ENCODE measurements at places on chromosomes 1 and 21. TPM values are rescaled to one million over a fixed set of nuclear protein-coding genes. Genes with fewer than 3 reads are reported as not detected.

Gene KIF14
- 7.4 TPM for total RNA-seq

Gene S100A8
- total RNA-seq, result not detected

Gene PLEKHA6
- 1.5 TPM for total RNA-seq

Gene LCE1A
- total RNA-seq, result not detected

Gene CD1B
- not detected for total RNA-seq

Gene MCOLN2
- 4.6 TPM for total RNA-seq

Gene CATSPER4
- not detected for total RNA-seq

Gene TSPEAR
- total RNA-seq, result not detected

Gene PLA2G2C
- total RNA-seq, result not detected

Gene LRRC52
- not detected for total RNA-seq

Gene ITLN2
- not detected for total RNA-seq

Gene PATJ
- 13.2 TPM for total RNA-seq

Gene LEPR
- 18.0 TPM for total RNA-seq

Gene AGPAT3
- 38.0 TPM for total RNA-seq

Gene NHLH1
- under 0.01 TPM for total RNA-seq

Gene ENTREP3
- total RNA-seq, result 4.8 TPM

Gene PRELP
- total RNA-seq, result 2.7 TPM

Gene KRTAP10-9
- total RNA-seq, result not detected

Gene APCS
- not detected for total RNA-seq

Gene CCDC27
- not detected for total RNA-seq

Gene ANGPTL1
- total RNA-seq, result 16.4 TPM

Gene PRR9
- total RNA-seq, result not detected

Gene METTL13
- total RNA-seq, result 29.9 TPM

Gene CELA3B
- total RNA-seq, result not detected

Gene TNFRSF4
- 0.13 TPM for total RNA-seq

Gene WNT3A
- total RNA-seq, result not detected

Gene TRIM58
- 0.53 TPM for total RNA-seq

Gene HCRTR1
- total RNA-seq, result 0.26 TPM

Gene PODN
- 7.6 TPM for total RNA-seq

Gene SPOCD1
- 43.3 TPM for total RNA-seq

Gene OLIG1
- not detected for total RNA-seq

Gene SMPDL3B
- not detected for total RNA-seq

Gene LAMB3
- total RNA-seq, result 49.8 TPM

Gene USP16
- total RNA-seq, result 38.7 TPM

Gene GPR61
- 0.37 TPM for total RNA-seq

Measured in aortic smooth muscle cell (primary cell).